Omental fat pad (tissue), 4 donors: ENCODE measurements at places on chromosomes 2 and 18.

DNA sequence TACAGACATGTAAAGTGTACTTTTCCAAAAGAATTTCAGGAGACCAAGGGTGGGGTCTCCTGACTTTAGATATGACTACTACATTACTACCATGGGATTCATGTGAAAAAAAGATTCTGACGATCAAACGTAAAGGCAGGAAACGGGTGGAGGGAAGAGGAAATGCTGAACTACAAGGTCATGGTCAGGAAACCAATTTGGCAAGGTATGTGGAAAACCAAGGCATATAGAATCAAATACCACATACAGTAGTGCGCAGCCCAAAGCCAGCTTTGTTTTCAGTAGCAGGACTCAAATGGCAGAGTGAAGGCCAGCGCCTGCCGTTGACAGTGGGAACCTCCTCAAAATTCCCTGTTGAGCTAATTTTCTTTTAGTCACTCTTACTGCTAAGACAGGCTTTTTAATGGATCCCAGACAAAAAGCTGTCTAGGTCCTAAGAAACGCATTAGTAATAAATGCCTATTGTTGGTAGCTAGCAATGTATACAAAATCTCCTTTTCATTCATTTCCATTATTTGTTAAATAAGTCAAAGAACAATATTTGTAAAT, 57.6 kb upstream of the SERTAD2 start:
- DNase-seq: no peak

GRCh38 chr2:152513029-152513428, 178.1 kb downstream of the FMNL2 start:
- no peak for DNase-seq

GRCh38 chr2:136375017-136375901, 257.3 kb upstream of the CXCR4 start:
- DNase-seq: no peak

GRCh38 chr2:118565786-118566540, 281.5 kb downstream of the EN1 start:
- DNase-seq: no peak

DNA sequence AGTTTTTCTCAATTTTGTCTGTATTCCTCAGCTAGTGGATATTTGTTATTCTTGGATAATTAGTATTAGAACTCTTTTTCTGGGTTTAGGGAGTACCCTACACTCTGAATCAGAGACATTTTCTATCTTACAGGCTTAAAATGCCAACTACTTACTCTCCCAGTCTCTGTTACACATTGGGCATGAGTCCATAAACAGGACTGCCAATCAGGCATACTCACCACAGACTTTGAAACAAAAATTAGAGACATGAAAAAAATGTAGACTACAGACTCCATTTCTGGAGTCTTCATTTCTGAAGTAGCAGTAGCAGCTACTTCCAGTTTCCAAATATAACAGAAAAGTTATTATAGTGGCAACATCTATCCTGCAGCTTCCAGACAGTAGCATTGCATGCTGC, 279.7 kb downstream of the MBD5 start:
- DNase-seq: no peak

DNA sequence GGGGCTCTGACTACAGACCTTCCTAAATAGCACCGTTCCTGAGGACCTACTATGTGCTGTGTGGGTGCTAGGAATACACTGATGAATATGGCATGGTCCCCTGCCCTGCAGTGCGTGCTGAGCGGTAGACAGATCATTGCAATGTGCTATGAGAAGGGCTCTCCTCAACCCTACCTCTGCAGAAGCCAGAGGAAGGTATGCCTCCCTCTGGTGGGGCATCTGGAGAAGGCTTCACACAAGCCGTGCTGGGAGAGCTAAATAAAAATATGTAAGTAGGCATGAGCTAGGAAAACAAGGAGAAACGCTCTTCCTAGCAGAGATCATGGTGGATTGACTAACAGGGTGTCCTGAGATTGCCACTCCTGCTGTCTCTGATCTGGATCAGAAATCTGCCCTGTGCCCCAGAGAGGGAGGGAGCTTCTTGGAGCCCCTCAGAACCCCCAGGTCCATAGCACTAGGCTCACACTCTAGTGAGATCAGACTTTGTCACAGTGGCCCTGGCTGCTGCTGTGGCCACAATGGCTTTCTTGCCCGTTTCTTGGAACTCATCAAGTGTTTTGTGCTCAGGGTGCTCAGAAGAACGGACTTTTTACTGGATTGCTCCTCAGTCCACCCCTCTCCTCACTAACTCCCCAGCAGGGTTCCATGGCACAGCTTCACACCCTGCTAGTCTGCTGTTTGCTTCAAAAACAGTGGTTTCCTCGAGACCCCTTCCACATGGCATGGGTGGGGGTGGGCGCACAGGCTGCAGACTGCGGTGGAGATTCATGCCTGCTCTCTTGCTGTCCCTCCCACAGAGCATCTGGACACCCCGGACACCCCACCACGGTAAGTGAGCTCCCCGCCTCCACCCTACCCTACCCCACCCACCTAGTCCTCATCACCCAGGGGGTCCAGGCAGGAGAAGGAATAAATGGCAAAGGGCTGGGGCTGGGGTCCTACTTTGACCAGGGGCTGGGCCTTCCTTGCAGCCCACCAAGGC, 14.2 kb downstream of the SIGLEC15 start:
- no peak for DNase-seq

- DNase-seq: no peak
Observed at GRCh38 chr2:197248623-197249022, 62.0 kb downstream of the ANKRD44 start.

- no peak for DNase-seq
Observed at GRCh38 chr2:86695053-86695691, 24.9 kb upstream of the RMND5A start.

DNA sequence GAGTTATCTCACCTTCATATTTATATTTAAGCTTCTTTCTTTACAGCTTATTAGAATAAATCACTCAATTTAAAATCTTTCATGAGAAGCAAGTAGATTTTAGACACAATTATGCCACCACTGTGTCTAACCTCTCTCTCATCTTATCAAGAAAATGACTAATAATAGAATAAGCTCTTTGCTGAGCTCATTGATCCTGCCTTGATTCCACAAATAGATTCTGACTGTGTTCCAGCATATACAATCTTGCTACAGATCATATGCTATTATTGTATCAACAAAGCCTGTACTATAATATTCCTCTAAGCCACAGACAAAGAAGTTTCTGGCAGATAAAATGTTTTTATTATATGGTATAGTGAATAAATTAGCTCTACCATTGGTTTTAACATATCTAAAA, 168.7 kb upstream of the GULP1 start:
- DNase-seq: no peak

- no peak for DNase-seq
Observed at GRCh38 chr2:118604371-118604770, 243.1 kb downstream of the EN1 start.

- no peak for DNase-seq
Observed at GRCh38 chr2:216057688-216058193, 23.9 kb downstream of the PECR start.

GRCh38 chr18:23540867-23541266, 37.6 kb downstream of the RMC1 start:
- no peak for DNase-seq

- DNase-seq: no peak
Observed at GRCh38 chr2:53544871-53545558, 222.6 kb upstream of the CHAC2 start.

- DNase-seq: no peak
Observed at GRCh38 chr2:96655526-96655925, 13.0 kb downstream of the FER1L5 start.

DNA sequence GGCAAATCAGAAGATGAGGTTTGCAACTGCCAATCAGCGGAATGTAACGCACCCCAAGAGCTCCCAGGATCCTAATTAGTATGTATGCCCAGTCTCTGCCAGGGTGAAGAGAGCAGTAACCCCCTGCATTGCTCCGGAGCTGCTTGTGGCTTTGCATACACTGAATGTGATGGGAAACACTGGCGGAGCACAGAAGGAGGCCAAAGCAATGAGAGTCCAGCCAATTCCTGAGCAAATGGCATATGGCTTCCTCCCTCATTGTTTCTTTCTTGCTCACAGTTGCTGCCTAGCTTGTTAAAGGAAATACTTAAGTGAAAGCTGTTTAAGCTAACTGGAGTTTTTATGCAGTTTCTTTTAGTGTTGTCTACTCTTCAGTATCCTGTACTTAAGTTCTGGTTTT, 343.5 kb upstream of the NT5C1B start:
- DNase-seq: no peak

- no peak for DNase-seq
Observed at GRCh38 chr18:13726972-13727331, 479 bp downstream of the RNMT start.
